ENCODE measurements at places on chromosomes 7 and 10.
A peak's percentile ranks its signal among the peaks of the same experiment; 100 is the strongest.

- H3K27ac ChIP-seq = peak overlapping the region; percentile 40
- no peak overlapping the region for H3K4me3 ChIP-seq
- peak; percentile 62 for DNase-seq
- peaks cover 21% of the 10 kb centered on the region for H3K4me1 ChIP-seq
These were observed 34.7 kb upstream of the TRIL start for GRCh38 chr7:28992798-28993197.

- peak; percentile 85 for DNase-seq
- H3K4me1 ChIP-seq = peaks cover 7% of the 10 kb centered on the region
These were observed 47.7 kb downstream of the ZCCHC24 start for GRCh38 chr10:79397575-79398303.

- DNase-seq = no peak
- no peak overlapping the region for H3K4me3 ChIP-seq
- H3K27me3 ChIP-seq = peaks cover 2% of the 10 kb centered on the region
- H3K36me3 ChIP-seq = no peaks in the 10 kb centered on the region
These were observed 1.2 kb upstream of the LYZL1 start for GRCh38 chr10:29287635-29288034.

GRCh38 chr7:111076205-111076604, 14.7 kb upstream of the LRRN3 start:
- H3K27me3 ChIP-seq = no peaks in the 10 kb centered on the region
- DNase-seq = no peak
- H3K36me3 ChIP-seq = no peaks in the 10 kb centered on the region
- no peak overlapping the region for H3K27ac ChIP-seq

GRCh38 chr10:123446449-123447156, 219.6 kb upstream of the GPR26 start:
- H3K27me3 ChIP-seq = peaks cover 6% of the 10 kb centered on the region
- H3K27ac ChIP-seq = no peak overlapping the region
- H3K4me1 ChIP-seq = no peaks in the 10 kb centered on the region
- DNase-seq = no peak
- no peaks in the 10 kb centered on the region for H3K36me3 ChIP-seq
- no peak overlapping the region for H3K4me3 ChIP-seq

DNA sequence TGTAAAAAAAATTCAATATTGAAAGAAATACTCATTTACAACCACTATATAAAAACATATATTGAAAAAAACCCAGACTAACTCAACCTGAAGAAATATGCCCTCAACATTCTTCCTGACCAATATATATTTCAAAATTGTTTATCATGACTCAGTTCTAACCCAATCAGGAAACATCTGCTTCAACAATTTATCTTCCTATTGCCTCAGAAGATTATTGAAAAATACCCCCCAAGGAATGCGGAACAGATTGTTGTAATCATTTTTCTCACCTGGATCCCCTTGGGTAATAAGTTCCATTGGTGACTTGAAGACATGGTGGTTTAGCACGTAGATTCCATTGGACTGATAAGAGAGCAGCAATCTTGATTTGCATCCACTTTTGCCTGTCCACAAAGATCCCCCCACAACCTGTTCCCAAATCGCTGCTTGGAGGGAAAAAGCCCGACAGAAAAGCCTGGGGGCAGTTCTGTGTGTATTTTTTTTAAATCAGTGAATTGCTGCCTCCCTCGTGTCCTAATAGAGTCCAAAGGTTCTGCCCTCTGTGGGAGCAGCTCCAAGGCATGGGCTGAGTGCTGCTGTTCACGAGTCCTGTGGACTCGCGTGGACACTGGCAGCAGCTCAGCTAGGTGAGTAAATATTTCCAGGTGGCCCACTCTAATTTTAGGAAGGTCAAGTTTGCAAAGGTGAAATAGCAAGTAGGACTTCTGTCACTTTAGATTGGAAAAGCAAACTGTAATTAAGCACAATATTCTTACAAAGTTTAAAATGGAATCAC, 5.9 kb upstream of the INHBA start:
- H3K4me1 ChIP-seq = peaks cover 15% of the 10 kb centered on the region
- no peaks in the 10 kb centered on the region for H3K36me3 ChIP-seq
- no peak overlapping the region for H3K27ac ChIP-seq
- peaks cover 7% of the 10 kb centered on the region for H3K27me3 ChIP-seq
- no peak overlapping the region for H3K4me3 ChIP-seq

DNA sequence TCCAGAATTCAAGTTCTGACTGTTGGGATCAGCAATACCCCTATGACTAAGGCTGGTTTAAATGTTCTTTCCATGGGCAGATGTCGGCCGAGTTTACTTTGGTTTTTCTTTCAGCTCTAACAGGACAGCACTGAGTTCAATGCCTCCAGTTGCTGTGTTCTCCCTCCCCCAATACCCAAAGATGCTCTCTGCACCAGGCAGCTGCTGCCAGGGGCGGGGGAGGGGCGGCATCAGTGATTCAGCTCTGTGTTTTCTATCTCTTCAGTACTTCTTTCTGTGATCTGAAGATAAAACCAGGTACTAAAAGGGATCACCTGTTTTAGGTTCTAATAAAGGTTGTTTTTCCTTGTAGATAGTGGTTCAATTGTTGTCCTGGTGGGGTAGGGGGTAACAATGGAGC, 576.7 kb upstream of the POT1 start:
- no peak overlapping the region for H3K4me3 ChIP-seq
- H3K27me3 ChIP-seq = no peaks in the 10 kb centered on the region
- no peak overlapping the region for H3K27ac ChIP-seq
- H3K4me1 ChIP-seq = no peaks in the 10 kb centered on the region
- no peaks in the 10 kb centered on the region for H3K36me3 ChIP-seq

DNA sequence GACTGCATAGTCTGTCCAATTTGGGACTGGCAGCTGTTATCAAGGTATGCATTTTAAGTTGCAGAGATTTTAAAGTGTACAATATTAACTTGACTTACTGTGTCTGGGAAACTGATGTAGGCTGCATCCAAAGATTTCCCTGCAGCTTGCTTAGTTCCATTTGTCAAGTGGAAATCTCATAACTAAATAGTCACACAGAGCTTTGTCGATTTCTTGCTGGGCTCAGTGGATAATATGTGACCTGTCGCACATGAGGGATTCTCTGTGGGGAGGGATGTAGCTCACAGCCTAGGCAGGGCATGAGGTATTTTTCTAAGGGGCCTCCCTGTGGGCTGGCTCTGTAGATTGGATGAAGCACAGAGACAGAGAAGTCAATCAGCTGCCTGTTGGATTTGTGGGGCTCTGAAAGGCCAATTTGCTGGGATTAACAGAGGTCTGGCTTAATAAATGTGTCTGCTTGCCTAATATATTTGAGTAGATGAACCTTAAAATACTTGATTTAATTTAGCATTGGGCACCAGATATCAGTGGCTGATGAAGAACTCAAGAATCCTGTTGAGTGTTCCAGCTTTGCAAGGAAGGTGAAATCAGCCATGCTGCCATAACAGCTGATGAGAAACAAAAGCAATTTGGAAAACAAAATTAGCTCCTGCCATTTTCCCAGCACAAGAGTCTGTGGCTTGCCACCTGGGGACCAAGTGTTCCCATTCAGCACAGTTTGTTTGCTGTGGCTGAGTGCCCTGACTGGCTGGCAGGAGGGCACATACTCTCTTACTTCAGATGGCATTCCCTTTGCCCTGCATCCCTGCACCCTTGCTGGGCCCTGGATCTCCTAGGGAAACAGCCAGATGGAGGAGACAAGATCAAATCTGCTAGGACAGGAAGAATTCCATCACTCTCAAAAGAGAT, 598.5 kb downstream of the SORCS3 start:
- no peaks in the 10 kb centered on the region for H3K27me3 ChIP-seq
- H3K36me3 ChIP-seq = no peaks in the 10 kb centered on the region
- H3K27ac ChIP-seq = no peak overlapping the region
- DNase-seq = no peak
- H3K4me1 ChIP-seq = no peaks in the 10 kb centered on the region

GRCh38 chr10:33211106-33211878, 123.2 kb downstream of the NRP1 start:
- peaks cover 2% of the 10 kb centered on the region for H3K4me1 ChIP-seq
- H3K27ac ChIP-seq = no peak overlapping the region
- H3K27me3 ChIP-seq = no peaks in the 10 kb centered on the region
- peaks cover 32% of the 10 kb centered on the region for H3K36me3 ChIP-seq

DNA sequence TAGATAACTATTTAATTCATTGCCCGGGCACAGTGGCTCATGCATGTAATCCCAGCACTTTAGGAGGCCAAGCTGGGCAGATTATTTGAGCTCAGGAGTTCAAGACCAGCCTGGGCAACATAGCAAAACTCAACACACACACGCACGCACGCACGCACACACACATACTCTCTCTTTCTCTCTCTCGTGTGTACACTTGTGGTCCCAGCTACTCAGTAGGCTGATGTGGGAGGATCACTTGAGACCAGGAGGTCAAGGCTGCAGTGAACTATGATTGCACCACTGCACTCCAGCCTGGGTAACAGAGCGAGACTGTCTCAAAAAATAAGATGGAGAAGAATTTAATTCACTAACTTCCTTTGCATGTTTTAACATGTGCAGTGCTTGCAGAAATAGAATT, 38.1 kb downstream of the PTPN12 start:
- no peak overlapping the region for H3K4me3 ChIP-seq
- H3K27ac ChIP-seq = no peak overlapping the region
- no peaks in the 10 kb centered on the region for H3K4me1 ChIP-seq
- DNase-seq = no peak
- H3K36me3 ChIP-seq = peaks cover 36% of the 10 kb centered on the region

DNA sequence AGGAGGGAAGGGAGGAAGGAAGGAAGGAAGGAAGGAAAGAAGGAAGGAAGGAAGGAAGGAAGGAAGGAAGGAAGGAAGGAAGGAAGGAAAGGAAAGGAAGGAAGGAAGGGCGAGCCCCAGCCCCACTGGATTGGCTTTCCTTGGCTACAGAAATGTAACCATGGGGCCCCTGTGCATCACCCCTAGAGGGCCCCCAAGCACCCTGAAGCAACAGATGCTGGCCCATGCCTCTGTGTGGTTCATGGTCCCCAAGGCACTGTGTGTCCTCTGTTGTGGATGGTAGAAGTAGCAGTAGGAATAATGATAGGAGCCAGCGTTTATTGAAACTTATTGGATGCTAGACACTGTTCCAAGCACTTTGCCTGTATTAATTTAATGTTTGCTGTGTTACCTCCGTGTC, 116.6 kb upstream of the MACROH2A2 start:
- DNase-seq = no peak
- peaks cover 6% of the 10 kb centered on the region for H3K36me3 ChIP-seq
- peaks cover 12% of the 10 kb centered on the region for H3K4me1 ChIP-seq

- DNase-seq = no peak
- H3K36me3 ChIP-seq = no peaks in the 10 kb centered on the region
- H3K4me3 ChIP-seq = no peak overlapping the region
- H3K27ac ChIP-seq = no peak overlapping the region
- peaks cover 11% of the 10 kb centered on the region for H3K27me3 ChIP-seq
These were observed 8.4 kb downstream of the COL13A1 start for GRCh38 chr10:69810097-69810496.

DNA sequence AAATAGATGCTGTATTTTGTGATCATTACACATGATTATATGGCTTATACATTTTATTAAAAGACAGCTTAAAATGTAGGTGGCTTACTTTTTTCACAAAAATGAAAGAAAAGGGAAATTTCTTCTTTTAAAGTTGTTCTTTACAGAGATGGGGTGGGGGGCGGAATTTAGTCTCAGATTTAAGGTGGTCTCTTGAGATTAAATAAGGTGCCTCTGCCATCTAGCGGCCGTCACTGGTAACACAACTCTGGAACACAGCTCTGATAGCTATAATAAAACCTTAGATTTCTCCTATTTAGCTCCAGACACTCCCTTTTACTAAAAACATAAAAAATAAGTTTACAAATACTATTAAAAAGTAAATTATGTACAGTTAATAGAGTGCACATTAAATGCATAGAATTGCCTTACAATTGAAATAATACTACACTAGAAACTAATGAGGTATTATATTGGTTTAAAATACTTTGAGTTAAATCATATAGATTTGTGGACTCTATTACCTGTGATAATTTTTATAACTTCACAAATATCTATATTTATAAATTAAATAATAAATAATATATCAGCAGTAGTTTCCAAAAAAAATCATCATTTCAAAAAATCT, 210.9 kb downstream of the DGKB start:
- H3K36me3 ChIP-seq = no peaks in the 10 kb centered on the region
- H3K4me1 ChIP-seq = no peaks in the 10 kb centered on the region
- H3K4me3 ChIP-seq = no peak overlapping the region
- DNase-seq = peak; percentile 50

- DNase-seq = no peak
- H3K27ac ChIP-seq = no peak overlapping the region
- no peaks in the 10 kb centered on the region for H3K4me1 ChIP-seq
- H3K27me3 ChIP-seq = peaks cover 14% of the 10 kb centered on the region
These were observed 294.8 kb downstream of the GRID1 start for GRCh38 chr10:86071758-86072157.

GRCh38 chr7:149414745-149415390, 46.0 kb downstream of the ZNF777 start:
- peak overlapping the region; percentile 4 for H3K4me3 ChIP-seq
- H3K36me3 ChIP-seq = no peaks in the 10 kb centered on the region
- peaks cover 9% of the 10 kb centered on the region for H3K27me3 ChIP-seq
- DNase-seq = peak; percentile 63
- H3K27ac ChIP-seq = no peak overlapping the region

- no peak overlapping the region for H3K27ac ChIP-seq
- H3K4me1 ChIP-seq = no peaks in the 10 kb centered on the region
These were observed 70.2 kb upstream of the RAPGEF5 start for GRCh38 chr7:22427104-22427503.

DNA sequence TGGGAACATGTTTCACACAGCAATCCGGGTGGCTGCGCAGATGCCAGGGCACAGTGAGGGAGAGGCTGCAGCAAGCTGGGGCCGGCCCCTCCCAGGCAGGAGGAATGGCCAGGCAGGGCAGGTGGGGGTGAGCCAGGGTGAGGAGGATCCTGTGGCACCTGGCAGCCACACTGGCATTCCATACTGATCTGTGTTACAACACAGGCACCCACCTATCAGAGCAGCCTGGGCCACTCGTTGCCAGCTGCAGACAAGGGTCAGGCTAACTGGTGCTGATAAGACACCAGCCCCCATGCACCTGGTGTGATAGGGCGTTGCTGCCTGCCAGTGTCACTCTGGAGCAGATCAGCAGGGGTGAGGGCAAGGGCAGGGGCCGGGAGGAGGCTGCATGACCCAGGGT, 16.6 kb upstream of the RET start:
- no peak overlapping the region for H3K4me3 ChIP-seq
- no peak overlapping the region for H3K27ac ChIP-seq
- peaks cover 6% of the 10 kb centered on the region for H3K27me3 ChIP-seq
- no peaks in the 10 kb centered on the region for H3K36me3 ChIP-seq
- no peaks in the 10 kb centered on the region for H3K4me1 ChIP-seq
- DNase-seq = no peak

DNA sequence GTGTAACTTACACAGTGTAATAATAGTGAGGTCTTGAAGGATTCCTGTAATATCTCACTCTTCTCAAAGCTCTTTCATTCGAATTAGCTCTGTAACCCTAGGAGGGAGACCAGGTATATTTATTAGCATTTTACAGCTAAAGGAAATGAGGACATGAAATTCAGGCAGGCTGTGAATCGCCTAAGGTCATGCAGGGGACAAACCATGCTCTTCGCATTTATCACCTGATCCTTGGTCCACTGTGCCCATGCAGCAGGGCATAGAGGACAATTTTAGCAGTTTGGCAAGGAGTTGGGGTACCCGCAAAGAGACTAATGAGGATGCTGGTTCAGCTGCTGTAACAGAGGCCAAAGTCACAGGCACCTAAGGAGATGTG, 14.8 kb upstream of the LAMB1 start:
- H3K27ac ChIP-seq = no peak overlapping the region
- H3K36me3 ChIP-seq = no peaks in the 10 kb centered on the region
- no peaks in the 10 kb centered on the region for H3K4me1 ChIP-seq
- H3K4me3 ChIP-seq = no peak overlapping the region
- DNase-seq = no peak

All from muscle of leg (tissue), 16 donors.